ENCODE measurements at places on chromosomes 7 and 10. TPM values are rescaled to one million over a fixed set of nuclear protein-coding genes. Genes with fewer than 3 reads are reported as not detected.

SP4 gene
- polyA plus RNA-seq: 17.4 TPM

MSS51 gene
- 1.8 TPM for polyA plus RNA-seq

ASB10 gene
- not detected for polyA plus RNA-seq

SEC23IP gene
- 75.8 TPM for polyA plus RNA-seq

EPO gene
- 0.11 TPM for polyA plus RNA-seq

HMX3 gene
- not detected for polyA plus RNA-seq

PRR15 gene
- polyA plus RNA-seq: 6.6 TPM

GPR146 gene
- polyA plus RNA-seq: 4.5 TPM

CDC14C gene
- not detected for polyA plus RNA-seq

EPHB6 gene
- polyA plus RNA-seq: 21.0 TPM

GNAT3 gene
- polyA plus RNA-seq: not detected

SLC16A9 gene
- 34.1 TPM for polyA plus RNA-seq

GTF2IRD1 gene
- 58.4 TPM for polyA plus RNA-seq

TLL2 gene
- polyA plus RNA-seq: 0.99 TPM

PPIF gene
- 64.6 TPM for polyA plus RNA-seq

C10orf67 gene
- 2.3 TPM for polyA plus RNA-seq

NPY4R2 gene
- polyA plus RNA-seq: not detected

PDE1C gene
- polyA plus RNA-seq: 3.3 TPM

Data from right renal cortex interstitium (tissue), 3 donors.